ENCODE measurements at places on chromosomes 3 and 15.

DNA sequence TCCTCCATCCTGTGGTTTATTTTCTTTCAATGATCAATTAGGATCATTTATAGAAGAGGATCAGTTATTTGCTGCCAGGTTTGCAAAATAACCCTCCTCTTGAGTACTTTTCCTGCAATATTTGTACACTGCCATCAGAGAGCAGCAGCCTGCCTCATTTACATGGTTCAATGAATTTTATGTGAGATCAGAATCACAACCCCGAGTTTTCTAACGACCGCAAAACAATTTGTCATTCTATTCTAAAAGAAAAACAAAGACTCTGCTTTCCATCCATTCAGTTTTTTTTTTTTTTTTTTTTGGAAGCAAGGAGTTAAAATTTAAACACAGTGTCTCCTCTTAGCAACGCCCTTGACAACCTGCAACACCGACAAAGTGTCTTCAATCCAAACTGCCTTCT lies 146.9 kb downstream of the RAB11A start:
- DNase-seq, result no peak

DNA sequence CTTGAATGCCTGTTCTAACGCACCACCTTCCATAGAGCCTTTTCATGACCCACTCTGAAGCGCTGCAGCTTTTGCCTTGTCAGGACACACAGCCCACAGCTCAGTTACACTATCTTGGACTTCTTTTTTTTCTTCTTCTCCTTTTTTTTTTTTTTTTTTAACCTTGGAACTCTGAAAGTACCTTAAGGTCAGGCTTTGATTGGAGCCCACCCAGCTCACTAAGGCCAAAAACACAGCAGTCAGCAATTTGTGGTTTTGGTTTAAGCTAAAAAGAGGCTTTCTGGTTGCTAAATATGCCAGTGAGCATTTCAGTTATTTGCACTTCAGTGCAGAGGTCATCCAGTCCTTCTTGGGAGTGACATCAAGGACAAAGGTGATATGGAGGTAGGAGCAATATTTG lies 1.7 kb downstream of the SLC25A20 start:
- no peak for DNase-seq

GRCh38 chr3:152147748-152148147 lies 121.0 kb upstream of the MBNL1 start:
- DNase-seq, result no peak

DNA sequence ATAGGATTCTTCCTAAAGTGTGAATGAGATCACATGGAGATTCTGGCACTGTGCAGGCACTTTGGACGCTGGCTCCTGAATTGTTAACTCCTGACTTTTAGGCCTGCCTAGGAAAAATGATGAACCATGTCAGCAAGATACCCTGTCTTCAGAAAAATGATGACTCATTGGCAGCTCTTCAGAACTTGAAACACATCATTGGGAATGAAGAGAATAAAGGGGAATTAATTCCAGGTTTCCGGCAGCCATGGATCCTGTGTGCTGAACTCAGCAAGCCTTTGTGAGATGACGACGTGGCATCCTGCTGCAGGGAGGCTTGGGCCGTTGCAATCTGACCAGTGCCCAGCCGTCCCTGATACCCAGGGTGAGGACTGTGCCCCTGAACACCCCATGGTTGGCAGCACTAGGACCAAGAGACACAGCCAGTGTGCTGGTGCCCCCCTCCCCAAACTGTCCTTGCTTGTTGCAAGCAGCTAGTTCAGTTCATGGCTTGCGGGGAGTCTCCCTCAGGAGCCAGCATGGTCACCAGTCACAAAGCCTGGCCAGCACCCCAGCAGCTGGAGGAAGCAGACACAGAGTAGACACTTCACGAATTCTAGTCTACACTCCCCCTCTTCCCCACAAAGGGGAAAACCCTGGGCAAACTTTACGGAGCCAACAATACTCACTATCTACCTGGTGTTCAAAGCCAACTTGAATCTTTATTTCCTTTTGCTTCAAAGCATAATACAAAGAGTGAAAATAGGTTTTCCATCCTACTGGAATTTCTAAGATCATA lies 7.8 kb upstream of the LIPC start:
- DNase-seq, result no peak

DNA sequence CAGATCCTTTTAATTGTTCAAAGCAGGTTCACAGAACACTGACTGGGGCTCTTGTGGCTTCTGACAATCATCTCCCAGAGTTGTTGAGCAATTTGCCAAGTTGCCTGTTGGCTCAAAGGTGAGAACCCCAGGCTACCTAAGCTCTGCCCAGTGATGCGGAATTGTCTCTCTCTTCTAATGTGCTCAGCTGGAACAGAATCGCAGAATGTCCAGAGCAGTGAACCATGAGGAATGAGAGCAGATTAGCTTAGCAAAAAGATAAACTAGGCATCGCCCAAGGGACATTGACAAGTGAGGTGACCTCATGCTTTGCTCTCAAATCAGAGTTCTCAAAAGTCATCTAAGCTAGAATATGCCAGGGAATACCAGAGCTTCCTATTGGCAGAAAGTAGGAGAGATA lies 148.1 kb downstream of the WDR76 start:
- DNase-seq, result no peak

- DNase-seq, result no peak
Observed at GRCh38 chr3:186653984-186654383, 11.8 kb upstream of the HRG start.

GRCh38 chr15:73732930-73733329 lies 20.2 kb downstream of the INSYN1 start:
- no peak for DNase-seq

DNA sequence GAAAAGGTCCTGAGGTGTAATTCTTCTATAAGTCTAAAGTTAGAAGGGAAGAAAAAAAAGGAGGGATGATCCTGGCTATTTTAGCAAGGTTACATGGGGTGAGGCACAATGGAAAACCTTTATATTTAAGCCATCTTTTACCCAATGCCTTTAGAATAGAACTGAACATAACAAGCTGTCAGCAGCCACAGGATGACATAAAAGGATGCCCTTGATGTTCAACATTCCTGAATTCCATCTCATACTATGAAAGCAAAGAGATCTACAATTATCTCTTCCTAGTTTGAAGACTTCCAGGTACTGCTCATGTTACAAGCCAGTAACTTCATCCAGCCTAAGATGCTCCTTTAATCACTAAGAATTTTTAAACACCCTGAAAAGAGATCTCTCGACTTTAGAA lies 26.9 kb downstream of the NEK10 start:
- DNase-seq, result no peak

GRCh38 chr3:15676259-15676658 lies 74.7 kb downstream of the BTD start:
- no peak for DNase-seq

- DNase-seq, result no peak
Observed at GRCh38 chr15:85422607-85423006, 42.2 kb downstream of the AKAP13 start.

DNA sequence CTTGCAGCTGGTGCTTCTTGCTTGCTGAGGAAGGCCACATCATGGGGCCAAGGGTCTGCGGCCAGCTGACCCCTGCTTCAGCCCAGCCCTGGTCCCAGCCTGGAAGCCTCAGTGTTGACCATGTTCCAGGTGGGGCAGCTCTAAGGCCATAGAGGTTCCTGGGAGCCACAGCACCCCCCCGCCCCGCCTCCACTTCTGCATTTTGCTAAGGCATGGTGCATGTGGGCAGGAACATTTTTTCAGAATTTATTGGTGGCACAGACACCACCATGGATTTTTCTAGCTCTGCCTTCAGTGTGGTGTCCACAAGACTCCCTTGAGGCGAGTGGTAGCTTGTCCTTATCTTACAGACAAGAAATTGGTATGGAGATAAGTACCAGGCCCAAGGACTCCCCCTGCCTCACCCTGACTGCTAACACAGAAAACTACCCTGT lies 1.9 kb upstream of the CHST14 start:
- DNase-seq, result no peak

GRCh38 chr3:196915375-196915774 lies 27.0 kb downstream of the NCBP2 start:
- DNase-seq, result no peak

DNA sequence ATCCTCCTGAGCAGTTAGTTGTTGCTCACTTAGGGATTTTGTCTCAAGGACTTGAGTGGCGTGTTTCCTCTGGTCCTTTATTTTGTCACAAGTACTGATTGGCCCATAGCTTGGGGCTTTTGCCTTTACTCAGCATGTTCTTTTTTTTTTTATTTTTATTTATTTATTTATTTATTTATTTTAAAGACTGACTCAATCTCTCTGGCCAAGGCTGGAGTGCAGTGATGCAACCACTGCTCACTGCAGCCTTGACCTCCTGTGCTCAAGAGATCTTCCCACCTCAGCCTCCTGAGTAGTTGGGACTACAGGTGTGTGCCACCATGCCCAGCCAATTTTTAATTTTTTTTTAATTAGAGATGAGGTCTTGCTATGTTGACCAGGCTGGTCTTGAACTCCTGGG lies 223.9 kb upstream of the TPM1 start:
- no peak for DNase-seq

DNA sequence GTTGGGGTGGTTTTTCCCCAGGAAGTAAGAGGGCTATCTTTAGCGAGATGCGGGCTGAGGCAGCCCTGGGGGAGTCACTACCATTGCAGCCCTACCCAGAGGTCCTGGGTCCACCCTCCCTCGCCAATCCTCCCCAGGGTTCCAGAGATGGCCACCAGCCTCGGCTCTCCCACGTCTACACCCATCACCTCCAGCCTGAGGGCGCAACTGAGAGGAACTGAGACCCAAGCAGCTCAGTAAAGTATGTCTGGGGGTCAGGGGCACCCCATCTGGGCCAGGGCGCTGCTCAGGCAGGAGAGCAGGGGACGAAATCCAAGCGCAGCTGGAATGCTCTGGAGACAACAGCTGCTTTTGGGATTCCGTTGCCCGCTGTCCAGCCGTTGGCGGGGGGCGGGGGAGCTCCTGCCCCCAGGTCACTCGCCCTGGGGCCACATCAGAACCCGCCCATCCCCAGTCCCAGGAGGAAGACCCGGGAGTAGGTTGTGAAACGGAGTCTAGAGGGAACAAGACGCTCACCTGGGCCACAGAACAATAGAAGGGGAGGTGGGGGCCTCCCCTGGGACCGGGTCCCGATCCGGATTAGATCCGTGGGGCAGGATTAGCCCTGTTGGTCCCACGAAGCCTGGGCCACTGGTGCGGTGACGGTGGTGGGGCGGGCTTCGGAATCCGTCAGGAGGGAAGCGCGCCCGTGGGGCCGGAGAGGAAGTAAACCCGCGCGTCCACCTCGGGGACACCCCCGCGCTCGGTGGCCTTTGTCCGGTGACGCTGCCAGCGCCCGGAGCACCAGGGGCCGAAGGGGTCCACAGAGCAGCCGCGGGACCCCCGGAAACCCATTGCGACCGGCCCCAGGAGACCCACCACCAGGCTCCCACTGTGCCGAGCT lies 1.4 kb upstream of the NDUFAF3 start:
- DNase-seq, result no peak

GRCh38 chr15:42085721-42086120 lies 8.6 kb downstream of the PLA2G4D start:
- no peak for DNase-seq

DNA sequence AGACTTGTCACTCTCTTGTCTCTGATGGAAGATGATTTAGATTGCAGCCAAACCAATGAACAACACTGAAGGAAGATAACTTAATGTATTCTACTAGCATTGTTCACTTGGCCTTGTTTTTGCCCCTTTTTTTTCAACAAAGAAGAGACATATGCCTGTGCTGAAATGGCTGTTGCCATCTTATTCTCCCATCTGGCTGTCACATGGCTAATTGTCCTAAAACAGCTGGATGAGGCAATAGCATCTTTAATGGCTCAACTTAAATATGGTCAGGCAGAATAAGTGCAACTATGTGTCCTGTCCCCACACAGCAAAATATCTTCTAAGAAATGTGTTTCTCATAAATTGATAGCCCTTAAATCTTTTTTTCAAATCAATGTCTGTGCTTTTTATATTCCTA lies 576.9 kb downstream of the TUSC7 start:
- DNase-seq, result no peak

GRCh38 chr15:72873379-72874233 lies 90.0 kb upstream of the ADPGK start:
- no peak for DNase-seq

DNA sequence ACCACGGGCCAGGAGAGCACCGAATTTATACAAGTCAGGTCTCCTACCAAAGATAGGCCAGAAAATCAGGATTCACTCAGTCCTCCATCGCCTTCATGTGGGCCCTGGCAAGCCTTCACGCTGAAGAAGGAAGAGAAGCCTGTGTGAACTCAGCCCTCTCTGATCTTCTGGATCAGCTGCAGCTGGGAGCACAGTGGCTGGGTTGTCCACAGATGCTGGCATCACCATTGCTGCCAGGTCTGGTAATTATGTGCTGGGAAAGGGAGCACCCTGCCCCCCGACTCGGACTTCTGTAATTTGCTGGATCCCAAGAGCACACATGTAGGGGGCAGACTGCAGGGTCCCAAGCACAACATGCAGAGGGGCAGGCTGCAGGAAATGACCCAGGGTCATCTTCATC lies 12.4 kb upstream of the PDE8A start:
- DNase-seq, result no peak

GRCh38 chr15:27731776-27732175 lies 367.3 kb downstream of the OCA2 start:
- no peak for DNase-seq

- no peak for DNase-seq
Observed at GRCh38 chr15:45799508-45799907, 164.7 kb downstream of the SQOR start.

DNA sequence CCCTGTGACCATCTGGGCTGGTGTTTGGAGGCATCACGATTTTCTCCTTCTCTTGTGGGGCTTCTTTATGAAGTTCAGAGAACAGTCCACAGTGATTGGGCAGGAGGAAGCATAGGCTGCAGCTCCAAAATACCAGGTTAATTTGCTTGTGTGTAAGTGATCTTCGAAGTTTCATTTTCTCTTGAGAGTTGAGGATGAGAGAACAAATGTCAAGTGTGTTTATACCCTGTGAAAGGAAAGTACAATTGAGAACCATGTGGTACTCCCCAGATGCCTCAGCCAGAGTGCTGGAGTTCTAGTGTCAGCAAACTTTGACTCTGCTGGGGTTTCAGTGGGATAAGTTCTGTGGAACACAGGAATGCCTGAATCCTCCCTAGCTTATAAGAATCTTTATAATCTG lies 357.1 kb upstream of the CFAP20DC start:
- no peak for DNase-seq

GRCh38 chr3:53179580-53179979 lies 18.6 kb downstream of the PRKCD start:
- no peak for DNase-seq

DNA sequence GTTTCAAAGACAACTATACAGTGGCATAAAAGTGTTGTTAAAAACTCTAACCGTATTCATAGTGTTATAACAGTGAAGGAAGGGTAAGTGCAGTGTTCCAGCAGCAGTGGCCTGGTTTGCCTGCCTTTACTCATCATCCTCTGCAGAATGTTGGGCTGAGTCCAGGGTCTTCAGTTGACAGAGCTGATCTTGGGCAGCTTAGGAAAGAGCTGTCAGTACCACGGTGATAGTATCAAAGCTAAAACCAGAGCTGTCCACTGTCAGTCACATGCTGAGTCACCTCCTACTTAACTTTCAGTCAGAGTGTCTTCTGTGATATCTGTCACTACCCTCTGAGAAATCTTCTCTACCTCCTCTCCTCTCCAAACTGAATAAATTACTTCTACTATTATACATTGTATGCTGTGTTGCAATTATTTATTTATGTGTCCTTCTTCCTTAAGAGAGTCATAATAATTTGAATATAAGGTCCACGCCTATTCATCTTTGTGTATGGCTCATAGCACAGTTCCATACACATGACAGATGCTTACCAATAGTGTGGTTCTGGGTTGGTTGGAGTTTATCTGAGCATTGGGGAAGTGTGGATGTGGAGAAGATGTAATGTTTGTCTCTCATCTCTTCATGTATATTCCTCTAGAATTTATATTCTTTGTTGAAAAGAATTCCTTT lies 242.1 kb downstream of the ZIC1 start:
- DNase-seq, result no peak
